ENCODE measurements at places on chromosomes 3 and 15. TPM values are rescaled to one million over a fixed set of nuclear protein-coding genes. Genes with fewer than 3 reads are reported as not detected.

SI gene
- total RNA-seq, result not detected

SLC2A2 gene
- not detected for total RNA-seq

RTP4 gene
- not detected for total RNA-seq

PODXL2 gene
- total RNA-seq, result 10.9 TPM

THRB gene
- total RNA-seq, result not detected

MESP2 gene
- total RNA-seq, result 0.30 TPM

CCR4 gene
- under 0.01 TPM for total RNA-seq

BNC1 gene
- 23.3 TPM for total RNA-seq

GOLGA8M gene
- total RNA-seq, result not detected

TMIE gene
- total RNA-seq, result not detected

CLCN2 gene
- 2.4 TPM for total RNA-seq

CPN2 gene
- total RNA-seq, result not detected

SHC4 gene
- total RNA-seq, result 2.6 TPM

FETUB gene
- total RNA-seq, result not detected

CELSR3 gene
- 0.89 TPM for total RNA-seq

DLEC1 gene
- under 0.01 TPM for total RNA-seq

SPSB4 gene
- total RNA-seq, result not detected

ITIH3 gene
- not detected for total RNA-seq

GOLGA8H gene
- total RNA-seq, result not detected

ZPLD1 gene
- 0.42 TPM for total RNA-seq

NCEH1 gene
- total RNA-seq, result 33.2 TPM

NLGN1 gene
- total RNA-seq, result 0.92 TPM

SLC27A2 gene
- total RNA-seq, result 0.30 TPM

FEM1B gene
- 35.3 TPM for total RNA-seq

MINAR1 gene
- total RNA-seq, result 1.8 TPM

ATP13A5 gene
- not detected for total RNA-seq

ARHGEF26 gene
- 3.6 TPM for total RNA-seq

HTR3E gene
- not detected for total RNA-seq

DOCK3 gene
- under 0.01 TPM for total RNA-seq
